ENCODE measurements at places on chromosomes 7 and 10. TPM values are rescaled to one million over a fixed set of nuclear protein-coding genes. Genes with fewer than 3 reads are reported as not detected.

SFRP4 gene
- 3.0 TPM for total RNA-seq

OR9A2 gene
- total RNA-seq, result not detected

CYP2E1 gene
- total RNA-seq, result not detected

CHN2 gene
- total RNA-seq, result 0.38 TPM

SPDYE1 gene
- not detected for total RNA-seq

TACC2 gene
- 74.1 TPM for total RNA-seq

PTN gene
- not detected for total RNA-seq

AKR1C8 gene
- total RNA-seq, result not detected

SNCG gene
- 12.3 TPM for total RNA-seq

NPFFR1 gene
- not detected for total RNA-seq

OR6B1 gene
- not detected for total RNA-seq

RAPGEF5 gene
- total RNA-seq, result 0.25 TPM

ZNF853 gene
- total RNA-seq, result 2.3 TPM

METTL27 gene
- total RNA-seq, result 8.2 TPM

SLIT1 gene
- 0.14 TPM for total RNA-seq

ASB13 gene
- 21.4 TPM for total RNA-seq

OR2A12 gene
- total RNA-seq, result not detected

PPP1R17 gene
- not detected for total RNA-seq

ANKRD1 gene
- 43.9 TPM for total RNA-seq

TEX47 gene
- total RNA-seq, result not detected

BZW2 gene
- total RNA-seq, result 96.3 TPM

SEMA3C gene
- 75.5 TPM for total RNA-seq

LHFPL3 gene
- total RNA-seq, result not detected
